NCI-H2081 treated with DMSO at 0.1 percent for 48 hours (cell line): ENCODE measurements at places on chromosomes 5 and 9.
A peak's percentile ranks its signal among the peaks of the same experiment; 100 is the strongest.

DNA sequence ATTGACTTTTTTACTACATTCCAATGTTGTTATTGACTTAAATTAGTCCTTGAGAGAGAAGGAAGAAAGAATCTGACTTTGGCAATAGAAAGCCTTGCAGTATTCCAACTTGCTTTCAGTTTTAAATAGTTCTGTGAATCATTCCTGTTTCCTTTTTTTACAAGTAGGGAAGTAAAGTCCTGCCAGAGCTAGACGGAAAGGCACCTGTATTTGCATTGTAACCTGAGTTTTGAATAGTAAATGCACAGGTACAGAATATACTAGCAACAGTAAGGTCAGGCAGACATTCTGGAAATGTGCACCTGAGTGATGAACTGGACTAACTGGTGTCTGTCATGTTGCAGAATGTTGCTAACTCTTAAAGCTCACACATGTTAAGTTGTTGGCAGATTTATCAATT is 100.9 kb downstream of the PRKACG start:
- no peak for DNase-seq

- no peak for DNase-seq
These were observed 21.9 kb upstream of the ISCA1 start for GRCh38 chr9:86304236-86304730.

DNA sequence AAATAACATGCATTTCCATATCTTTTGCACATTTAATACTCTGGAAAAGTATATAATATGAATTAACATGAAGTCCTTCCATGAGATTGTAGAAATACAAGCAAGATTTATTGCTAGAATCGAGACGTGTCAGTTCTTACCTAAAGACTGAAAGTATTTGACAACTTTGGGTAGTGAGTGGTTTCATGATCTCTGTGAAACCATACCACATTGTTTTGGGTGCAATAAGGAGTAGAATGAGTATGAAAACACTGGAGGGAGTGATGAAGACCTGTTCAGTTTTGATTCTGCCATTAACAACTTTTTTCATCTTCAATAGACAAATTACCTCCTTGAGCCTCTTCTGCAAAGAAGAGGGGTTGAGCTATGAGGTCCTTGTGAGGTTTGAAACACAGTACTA is 133.7 kb downstream of the NUDT12 start:
- no peak for DNase-seq

DNA sequence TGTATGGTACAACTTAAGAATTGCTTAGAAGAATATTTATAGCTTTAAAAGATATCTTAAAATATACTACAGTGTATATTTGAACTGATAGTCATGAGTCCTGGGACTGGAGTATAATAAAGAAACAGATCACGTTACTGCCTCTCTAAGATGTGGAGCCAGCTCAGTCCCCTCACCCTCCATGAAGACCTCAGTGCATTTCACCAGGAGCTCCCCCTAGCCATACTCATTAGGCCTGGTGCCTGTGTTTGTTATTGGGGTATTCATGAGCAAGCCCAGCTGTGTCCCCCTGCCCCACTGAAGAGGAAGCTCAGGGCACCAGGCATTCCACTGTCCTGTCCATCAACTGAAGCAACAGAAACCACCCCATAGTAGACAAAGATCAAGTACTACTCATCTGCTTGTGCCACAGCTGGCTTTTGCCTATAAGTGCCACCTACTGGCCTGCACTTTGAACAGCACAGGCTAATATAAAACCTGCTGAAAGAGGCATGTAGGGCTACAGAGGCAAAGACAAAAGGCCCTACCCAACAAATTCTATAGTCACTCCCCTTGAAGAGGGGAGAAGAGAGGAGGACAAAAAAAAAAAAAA is 850.2 kb upstream of the NUDT12 start:
- no peak for DNase-seq

- DNase-seq: no peak
These were observed 491 bp upstream of the CTSL start for GRCh38 chr9:87725356-87725899.

DNA sequence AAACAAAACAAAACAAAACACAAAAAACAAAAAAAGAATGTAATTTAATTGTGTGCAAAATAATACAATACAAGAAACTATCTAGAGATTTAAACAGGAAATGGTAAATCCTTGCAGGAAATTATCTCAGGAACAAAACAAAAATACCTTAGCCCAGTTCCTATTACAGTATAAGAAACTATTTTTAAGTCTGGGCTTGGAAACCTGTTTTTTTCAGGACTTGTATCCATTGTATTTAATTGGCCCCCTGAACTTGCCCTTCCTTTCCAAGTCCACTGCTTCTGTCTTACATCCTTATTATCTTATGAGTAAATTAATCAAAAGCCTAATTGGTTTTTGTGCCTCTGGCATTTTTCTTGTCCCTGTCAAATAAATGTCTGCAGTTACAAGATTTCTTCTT is 48.5 kb downstream of the ST8SIA4 start:
- no peak for DNase-seq

- DNase-seq: no peak
These were observed 8.6 kb upstream of the RAPGEF1 start for GRCh38 chr9:131748411-131748955.

DNA sequence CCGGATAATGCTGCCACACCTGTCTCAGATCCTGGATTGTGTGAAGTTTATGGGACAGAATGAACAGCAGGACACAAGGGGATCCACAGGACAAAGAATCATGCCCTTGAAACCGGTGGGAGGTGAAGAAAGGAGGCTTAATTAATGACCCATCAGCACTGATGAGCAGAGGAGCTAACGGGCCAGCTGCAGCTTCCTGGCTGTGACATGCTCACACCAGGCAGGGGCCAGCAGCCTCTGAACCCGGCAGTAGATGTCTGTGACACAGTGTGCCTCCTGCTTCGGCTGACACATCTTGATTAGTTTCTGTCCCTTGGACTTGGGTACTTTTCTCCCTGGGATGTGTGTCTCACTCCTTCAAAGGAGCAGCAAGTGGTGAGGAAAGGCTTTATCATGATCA is 328.8 kb upstream of the BRINP1 start:
- no peak for DNase-seq

- no peak for DNase-seq
These were observed 37.3 kb upstream of the FUBP3 start for GRCh38 chr9:130542038-130542437.

DNA sequence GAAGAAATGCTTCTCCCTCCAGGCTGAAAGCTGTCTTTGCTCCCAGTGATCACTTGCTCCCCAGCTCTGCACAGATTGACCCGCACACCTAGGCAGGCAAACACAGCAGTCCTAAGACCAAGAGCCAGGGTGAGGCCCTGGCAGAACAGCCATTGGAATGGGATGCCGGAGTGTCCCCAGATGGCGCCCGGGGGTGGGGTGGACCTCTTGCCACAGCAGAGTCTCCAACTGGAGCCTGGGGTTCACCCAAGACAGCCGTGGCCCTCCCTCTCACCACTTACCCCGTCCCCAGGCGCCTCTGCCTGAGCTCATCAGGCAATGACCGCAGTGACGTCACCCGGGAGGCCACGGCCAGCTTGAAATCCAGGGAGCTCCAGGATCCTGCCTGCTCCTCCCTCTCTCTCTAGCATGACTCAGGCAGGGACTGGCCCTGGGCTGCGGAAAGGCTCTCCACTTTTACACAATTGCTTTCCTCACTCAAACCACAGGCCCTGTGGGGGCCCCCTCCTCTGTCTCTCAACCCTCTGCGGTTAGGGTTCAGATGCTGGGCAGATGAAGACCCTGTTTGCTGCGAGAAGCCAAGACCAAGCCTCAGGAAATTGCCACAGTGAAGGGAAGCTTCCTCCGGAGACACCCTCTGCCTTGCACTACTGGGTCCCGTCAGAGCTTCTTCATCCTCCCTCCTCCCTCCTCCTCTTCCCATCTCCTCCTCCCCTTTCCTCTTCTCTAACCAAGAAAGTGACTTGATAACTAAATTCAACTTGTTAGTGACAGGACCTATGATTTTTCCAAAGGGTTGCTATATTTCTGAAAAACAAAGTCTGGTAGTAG is 24.3 kb upstream of the PTGES start:
- DNase-seq: no peak

- DNase-seq: no peak
These were observed 250.5 kb downstream of the DENND1A start for GRCh38 chr9:123679330-123679987.

- no peak for DNase-seq
These were observed 1.1 kb downstream of the SLC27A4 start for GRCh38 chr9:128341435-128341849.

- no peak for DNase-seq
These were observed 114.2 kb downstream of the RGS3 start for GRCh38 chr9:113577525-113578261.

DNA sequence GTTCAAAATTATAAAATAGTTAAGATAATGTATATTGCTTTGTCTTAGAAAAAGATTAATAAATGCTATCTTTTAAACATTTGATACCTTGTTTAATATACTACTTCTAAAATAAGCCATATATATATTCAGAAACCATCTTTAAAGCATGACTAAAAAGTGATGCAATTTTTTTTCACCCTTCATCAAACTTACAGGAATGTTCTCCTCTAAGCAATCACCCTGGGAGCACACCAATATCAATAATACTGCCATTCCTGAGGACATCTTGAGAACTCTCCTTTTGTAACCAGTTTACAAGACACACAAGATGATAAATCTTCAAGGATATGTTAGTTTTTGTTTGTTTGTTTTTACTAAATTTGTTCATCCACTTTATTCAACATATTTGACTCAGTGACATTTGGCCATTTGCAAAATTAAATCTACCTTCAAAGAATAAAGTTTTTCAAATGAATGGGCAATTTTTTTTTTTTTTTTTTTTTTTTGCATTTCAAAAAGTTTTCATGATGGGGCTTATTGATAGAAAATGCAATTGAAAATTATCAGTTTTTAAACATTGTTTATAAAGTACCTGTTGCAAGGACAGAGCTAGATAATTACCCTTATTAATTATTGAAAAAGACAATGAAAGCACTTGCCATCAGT is 17.2 kb downstream of the FOXD1 start:
- DNase-seq: no peak

DNA sequence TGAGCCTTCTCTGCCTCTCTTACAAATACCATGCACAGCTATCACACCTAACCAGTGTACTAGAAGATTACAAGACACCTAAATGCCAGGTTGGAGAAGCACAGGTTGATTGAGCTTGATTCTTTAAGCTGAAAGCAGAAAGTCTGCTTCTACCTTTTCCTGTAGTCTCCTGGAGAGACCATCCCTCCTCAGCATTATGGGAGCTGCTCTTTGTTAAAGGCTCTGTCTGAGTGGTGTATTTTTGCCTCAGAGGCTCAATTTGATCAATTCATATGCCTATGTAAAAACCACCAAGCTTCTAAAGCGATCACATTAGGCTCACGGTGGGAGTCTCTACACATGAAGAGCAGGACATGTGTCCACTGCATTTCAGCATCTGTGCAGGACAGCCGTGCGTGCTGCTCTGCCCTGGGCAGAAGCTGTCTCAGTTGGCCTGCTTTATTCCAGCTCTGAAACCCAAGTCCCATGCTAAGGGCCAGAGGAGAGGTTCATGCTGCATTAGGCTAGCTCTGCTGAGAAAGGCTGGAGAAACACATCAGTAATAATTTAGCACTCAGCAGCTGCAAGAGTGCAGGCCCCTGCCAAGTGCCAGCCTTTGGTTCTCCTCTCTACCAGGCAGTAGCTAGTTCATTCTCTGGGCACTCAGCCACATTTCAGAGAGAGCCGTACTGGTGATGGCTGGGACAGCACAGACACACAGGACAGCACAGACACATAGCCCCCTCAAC is 41.7 kb downstream of the TMEM167A start:
- peak; percentile 27 for DNase-seq

DNA sequence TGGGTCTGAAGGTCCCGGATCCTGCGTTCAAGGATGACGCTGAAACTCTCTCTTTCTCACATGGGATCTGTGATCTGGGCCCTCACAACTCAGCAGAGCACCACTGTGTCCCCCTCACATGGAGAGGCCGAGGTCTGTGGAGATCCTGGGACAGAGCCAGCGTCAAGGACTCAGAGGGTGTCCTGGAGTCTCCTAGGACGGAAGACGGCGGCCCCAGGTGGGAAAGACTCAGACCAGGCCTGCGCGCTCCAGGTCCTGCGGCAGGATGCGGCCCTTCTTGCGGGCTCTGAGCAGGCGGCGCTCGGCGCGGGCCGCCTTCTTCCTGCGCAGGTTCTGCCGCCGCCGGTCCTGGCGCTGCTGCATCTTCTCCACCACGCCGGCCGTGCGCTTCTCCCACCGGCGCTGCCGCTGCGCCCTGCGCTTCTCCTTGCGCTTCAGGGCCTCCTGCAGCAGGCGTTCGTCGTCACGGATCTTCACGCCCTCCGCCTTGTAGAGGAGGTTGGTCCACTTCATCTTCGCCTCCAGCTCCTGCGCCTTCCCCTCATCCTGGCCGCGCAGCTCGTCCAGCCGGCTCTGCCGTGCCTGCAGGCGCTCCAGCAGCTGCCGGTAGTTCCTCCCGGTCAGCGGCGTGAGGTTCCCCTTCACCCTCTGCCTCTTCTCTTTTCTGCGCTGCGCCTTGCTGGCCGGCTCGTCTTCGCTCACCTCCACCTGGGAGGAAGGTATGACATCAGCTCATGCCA is 4.2 kb downstream of the SURF6 start:
- DNase-seq: no peak

GRCh38 chr5:148186248-148187003 is 16.4 kb upstream of the SPINK6 start:
- no peak for DNase-seq

DNA sequence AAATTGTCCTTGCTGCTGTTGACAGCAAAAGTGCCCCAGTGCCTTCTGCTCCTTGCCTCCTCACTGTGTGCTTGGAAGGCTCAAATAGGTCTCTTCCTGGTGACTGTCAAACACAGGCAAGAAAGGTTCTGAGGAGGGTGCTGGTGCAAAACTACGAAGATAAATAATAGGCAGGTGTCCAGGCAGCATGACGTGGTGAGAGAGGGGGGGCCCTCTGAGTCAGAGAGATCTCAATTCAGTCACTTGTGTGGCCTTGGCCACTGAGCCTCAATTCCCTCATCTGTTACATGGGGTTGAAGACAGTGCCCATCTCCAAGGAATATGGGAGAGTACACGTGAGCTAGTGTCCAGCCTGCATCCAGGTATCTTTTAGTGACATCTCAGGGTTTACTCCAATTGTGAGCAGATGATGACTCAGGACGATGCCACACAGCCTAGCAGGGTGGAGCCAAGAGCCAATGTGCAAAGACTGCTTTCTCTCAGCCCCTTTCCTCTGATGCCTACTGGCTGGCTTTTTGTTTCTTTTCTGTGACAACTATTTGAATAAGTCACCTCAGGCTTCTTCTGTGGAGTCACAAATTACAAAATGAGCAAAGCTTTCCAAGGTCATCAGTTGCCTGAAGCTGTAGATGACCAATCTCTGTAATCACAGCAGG is 29.7 kb upstream of the SMIM32 start:
- no peak for DNase-seq

- DNase-seq: peak; percentile 4
These were observed 55.2 kb downstream of the NMUR2 start for GRCh38 chr5:152349683-152350526.

GRCh38 chr5:138536665-138537315 is 6.2 kb downstream of the ETF1 start:
- DNase-seq: no peak
